ENCODE measurements at places on chromosomes 7 and 10. TPM values are rescaled to one million over a fixed set of nuclear protein-coding genes. Genes with fewer than 3 reads are reported as not detected.
A peak's percentile ranks its signal among the peaks of the same experiment; 100 is the strongest.

Gene ELN
- total RNA-seq, result not detected

Gene EBLN1
- total RNA-seq, result not detected

Gene TMEM184A
- 3.2 TPM for total RNA-seq

Gene NRCAM
- total RNA-seq, result not detected

Gene SLC26A4
- 0.22 TPM for total RNA-seq

Gene CRTAC1
- total RNA-seq, result not detected

Gene SPDYE11
- total RNA-seq, result not detected

Gene OR2A5
- total RNA-seq, result not detected

Gene NKX1-2
- total RNA-seq, result not detected

Gene PRLHR
- total RNA-seq, result not detected

Gene GPR15LG
- total RNA-seq, result not detected

GRCh38 chr10:33412653-33413361 lies 78.3 kb upstream of the NRP1 start:
- DNase-seq, result peak; percentile 35

DNA sequence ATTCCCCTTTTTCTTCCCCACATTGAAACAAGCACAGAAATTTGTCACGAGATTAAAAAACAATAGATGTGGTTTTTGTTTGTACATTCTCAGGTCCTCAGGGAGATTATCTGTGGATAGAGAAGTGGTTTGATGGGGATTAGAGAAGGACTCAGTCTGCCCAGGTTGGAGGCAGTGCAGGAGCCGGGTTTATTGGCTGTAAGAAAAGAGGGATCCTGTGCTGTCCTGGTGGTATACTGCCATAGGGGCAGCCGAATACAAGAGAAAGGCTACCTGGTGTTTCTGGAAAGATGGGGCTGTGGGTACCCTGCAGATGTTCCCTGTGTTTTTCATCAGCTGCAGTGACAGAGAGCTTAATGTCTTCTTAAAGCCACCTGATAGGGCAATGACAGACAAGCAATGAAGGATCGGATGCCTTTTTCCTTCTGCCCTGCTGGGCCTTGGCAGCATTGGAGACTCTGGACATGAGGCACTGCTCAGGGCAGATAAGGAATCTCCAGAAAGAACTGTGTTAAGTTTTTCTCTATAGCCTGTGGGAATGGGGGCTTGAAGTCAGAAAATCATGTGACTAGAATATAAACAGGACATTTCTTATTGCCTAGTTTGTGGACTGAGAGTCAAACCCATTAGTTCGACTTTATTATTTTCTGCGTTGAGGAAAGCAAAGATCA lies 18.1 kb upstream of the GPR141 start:
- no peak for DNase-seq

DNA sequence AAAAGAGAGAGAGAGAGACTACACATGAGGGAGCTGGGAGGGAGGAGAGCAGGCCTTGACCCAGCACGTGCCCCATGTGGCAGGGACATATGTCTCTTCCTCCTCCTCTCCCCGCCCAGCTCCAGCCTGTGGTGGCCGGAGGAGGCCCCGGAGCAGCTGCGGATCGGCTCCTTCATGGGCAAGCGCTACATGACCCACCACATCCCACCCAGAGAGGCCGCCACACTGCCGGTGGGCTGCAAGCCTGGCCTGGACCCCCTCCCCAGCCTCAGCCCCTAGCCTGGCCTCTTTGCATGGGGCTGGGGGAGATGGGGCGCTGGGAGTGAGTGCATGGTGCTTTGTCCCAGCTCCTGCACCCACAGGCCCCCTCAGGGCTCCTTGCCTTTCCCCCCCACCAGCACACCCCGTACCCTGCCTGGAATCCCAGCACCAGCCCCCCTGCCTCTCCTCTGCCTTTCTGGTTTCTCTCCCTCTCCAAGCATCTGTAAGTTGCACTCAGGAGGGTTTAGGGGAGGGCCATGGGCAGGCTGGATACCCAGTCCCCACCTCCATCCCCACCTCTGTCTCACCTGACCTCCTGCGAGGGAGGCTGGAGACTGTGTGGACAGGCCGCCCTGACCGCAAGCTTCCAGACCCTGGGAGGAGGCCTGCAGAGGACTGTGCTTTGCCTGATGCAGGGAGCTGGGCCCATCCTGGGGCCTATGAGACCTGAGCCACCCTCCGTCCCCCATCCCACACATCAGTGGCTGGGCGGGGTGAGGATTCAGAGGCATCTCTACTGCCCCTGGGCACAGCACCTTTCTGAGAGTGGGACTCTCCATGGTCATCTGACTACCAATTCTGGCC lies 4.8 kb downstream of the UPK3B start:
- DNase-seq, result peak; percentile 36

DNA sequence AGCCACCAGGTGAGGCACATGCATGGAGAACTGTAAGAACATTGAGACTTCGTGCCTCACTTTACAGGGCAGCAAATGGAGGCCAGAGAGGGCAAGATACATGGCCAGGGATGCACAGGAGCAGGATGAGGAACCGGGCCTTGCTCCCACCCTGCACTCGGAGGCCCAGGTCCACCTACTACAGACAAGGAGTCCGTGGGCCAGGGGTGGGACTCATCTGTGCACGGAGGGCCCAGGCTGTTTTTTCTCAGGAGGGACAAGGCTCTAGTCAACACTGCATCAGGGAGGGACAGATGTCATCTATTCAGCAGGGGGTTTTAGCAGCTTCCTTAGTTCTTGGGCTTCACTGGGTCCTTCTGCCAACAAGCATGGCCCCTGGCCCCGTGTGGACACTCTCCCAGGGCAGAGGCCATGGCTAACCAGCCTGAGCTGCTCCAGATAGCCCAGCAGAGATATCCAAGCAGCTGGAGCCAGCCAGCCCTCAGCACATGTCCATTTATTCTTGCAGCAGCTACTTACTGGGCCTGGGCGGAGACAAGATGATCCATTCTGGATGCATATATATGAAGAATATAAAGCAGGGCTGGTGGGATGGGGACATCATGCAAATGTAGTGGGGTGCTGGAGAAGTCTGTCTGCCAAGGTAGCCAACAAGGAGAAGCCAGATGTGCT lies 134.5 kb upstream of the RET start:
- DNase-seq, result no peak

- peak; percentile 68 for DNase-seq
These were observed 46.6 kb downstream of the LRRN3 start for GRCh38 chr7:111137296-111138192.

DNA sequence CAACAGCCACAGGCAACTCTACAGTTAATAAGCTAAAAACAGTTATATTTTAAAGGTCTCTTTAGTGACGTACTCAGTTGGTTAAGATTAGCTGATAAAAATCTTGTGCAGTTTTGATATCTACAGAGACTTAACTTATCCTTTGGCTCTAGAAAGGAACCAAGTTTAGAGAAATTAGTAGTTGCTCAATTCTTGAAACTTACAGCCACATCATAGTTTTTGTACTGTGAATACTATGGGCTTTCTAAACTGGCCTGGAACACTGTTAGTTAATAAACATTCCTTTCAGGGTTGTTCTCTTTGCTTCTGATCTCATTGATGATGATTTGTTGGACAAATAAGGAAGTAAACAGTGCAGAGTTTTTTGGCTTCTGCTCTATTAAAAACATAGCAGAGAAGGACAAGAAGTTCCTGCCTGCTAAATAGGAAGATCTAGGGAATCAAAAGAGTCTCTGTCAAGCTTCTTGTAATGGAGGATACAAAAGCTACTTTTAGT lies 73.1 kb downstream of the MKLN1 start:
- DNase-seq, result no peak

DNA sequence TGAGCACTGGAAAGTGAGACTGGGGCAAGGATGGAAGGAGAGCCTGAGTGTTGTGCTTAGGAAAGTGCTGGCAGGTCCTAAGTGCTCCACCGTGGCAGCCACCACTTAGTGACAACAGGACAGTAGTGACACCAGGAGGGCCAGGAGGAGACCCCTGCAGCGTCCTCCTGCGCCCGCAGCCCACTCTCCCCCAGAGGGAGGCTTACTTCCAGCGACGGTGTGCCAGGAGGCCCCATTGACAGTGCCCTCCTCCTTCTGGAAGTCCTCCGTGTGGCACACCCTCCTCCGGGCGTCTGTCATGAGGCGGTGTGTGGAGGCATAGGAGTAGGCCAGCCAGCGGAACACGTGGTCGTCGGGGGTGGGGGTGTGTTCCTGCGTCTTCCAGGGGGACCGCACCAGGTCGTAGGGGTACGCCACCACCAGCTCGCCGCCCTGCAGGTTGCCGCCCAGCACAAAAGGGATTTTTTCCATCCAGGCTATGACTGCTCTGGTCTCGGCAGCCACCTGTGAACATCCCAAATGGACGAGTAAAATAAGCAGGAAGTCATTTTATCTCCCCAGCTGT lies 95.6 kb downstream of the GPR26 start:
- no peak for DNase-seq

- peak; percentile 22 for DNase-seq
These were observed 180.6 kb upstream of the CHRM2 start for GRCh38 chr7:136687693-136688322.

DNA sequence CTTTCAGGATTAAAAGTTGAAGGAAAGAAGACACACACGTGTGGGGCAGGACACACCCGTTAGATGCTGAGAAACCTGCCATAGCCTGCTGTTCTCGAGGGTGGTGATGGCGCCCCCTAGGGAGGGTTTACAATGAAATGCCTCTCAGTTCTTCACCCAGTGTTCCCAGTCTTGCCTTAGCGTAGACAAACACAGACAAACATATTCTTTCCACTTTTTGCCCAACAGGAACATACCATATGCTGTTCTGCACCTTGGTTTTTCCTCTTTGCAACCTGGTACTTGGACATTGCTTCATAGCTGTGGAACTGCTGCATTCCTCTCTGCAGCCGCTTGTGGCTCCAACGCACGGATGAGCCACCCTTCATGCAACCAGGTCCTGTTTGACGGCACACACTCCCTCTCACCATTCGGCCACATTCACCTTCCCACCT lies 23.3 kb upstream of the HSPA12A start:
- peak; percentile 60 for DNase-seq

DNA sequence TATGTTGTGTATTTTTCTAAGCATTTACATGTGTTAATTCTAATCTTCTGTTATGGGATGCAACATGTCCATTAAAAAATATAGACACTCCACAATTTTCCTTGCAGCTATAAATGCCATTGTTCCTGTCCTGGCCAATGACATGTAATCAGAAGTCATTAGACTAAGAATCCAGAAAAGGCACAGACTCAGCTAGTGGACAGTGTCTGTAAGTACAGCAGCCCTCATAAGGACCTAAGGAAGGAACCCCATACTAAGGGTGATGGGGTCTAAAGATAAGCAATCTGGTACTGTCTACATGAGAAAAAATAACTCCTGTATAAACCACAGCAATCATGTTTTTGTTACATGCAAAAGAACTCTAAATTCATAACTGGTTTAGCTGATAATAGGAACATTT lies 115.9 kb downstream of the GPR85 start:
- DNase-seq, result no peak

DNA sequence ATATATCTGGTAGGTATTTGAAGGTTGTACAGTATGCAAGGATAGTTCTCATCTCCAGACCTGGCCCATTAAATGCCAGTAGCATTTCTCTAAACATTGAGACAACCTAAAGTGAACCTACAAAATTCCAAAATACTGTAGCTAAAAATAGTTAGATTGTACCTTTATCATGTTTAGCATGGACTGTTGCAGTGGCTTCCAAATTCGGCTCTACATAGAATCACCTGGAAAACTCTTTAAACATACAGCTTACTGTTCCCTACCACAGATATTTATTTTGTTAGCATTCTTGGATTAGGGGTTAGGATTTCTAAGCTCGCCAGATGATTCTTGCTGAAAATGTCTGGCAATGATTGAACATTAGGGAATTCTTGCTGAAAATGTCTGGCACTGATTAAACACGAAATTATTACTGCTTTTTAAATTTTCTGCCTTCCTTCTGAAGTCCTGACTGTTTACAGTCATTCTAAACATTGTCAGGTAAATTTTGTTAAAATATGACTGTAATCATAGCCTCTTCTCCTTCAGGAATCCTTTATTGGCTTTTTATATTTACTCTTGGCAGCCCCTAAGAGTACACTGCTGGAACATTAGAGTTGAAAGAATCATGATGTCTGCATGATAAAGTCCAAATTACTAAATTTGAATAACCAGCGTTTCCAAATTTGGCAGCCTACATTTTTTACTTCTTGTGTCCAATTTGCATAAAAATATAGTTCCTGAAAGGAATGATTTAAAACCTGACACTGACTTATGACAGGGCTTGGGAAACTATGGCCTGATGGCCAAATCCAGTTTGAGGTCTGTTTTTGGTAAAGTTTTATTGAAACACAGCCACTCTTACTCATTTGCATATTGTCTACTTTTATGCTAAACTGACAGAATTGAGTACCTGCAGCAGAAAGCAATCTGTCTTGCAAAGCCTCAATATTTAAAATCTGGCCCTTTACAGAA lies 40.3 kb downstream of the SHOC2 start:
- no peak for DNase-seq

- peak; percentile 74 for DNase-seq
These were observed 1.2 kb upstream of the ATP6V0E2 start for GRCh38 chr7:149872419-149873073.

Data from SJSA1 (cell line).